ENCODE measurements at places on chromosomes 2 and 18.
A peak's percentile ranks its signal among the peaks of the same experiment; 100 is the strongest.

GRCh38 chr2:67571785-67572718, 174.9 kb downstream of the ETAA1 start:
- no peak for DNase-seq

- no peak for DNase-seq
These were observed 59.1 kb downstream of the INO80C start for GRCh38 chr18:35438480-35439234.

- peak; percentile 45 for DNase-seq
These were observed 46.0 kb downstream of the LRRFIP1 start for GRCh38 chr2:237673130-237674001.

DNA sequence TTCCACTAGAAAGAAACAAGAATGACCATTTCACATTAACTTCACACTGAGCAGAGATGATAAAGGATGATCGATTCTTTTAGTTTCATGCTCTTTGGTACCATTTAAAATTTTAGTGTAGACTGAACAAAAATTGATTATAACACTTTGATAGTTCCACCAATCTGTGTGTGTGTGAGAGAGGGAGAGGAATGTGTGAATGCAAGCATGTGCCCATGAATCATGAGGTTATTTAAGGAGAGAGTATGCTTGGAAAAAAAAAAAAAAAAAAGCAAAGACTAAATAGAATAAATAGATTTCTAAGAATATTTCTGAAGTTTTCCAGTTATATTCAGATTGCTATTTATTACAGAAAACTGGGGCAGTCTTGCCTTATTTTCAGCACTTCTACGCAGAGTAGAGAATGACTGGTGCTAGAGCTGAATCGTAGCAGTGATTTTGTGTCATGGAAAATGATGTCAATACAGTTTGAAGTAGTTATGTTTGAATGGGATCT, 900.8 kb downstream of the SLC4A3 start:
- no peak for DNase-seq

GRCh38 chr18:70293166-70293565, 4.3 kb downstream of the SOCS6 start:
- no peak for DNase-seq

GRCh38 chr2:97688062-97688827, 18.7 kb downstream of the C2orf92 start:
- DNase-seq, result no peak

GRCh38 chr2:95174031-95174542, 8.5 kb downstream of the ZNF2 start:
- no peak for DNase-seq

- DNase-seq, result no peak
These were observed 4.4 kb upstream of the RFX8 start for GRCh38 chr2:101479328-101479727.

Measured in HuH-7 (cell line).